A673 (cell line): ENCODE measurements at places on chromosomes 5 and 9. TPM values are rescaled to one million over a fixed set of nuclear protein-coding genes. Genes with fewer than 3 reads are reported as not detected.

GRCh38 chr9:28053096-28053777, 480.0 kb upstream of the C9orf72 start:
- H3K27me3 ChIP-seq: no peaks in the 10 kb centered on the region
- DNase-seq: no peak
- no peak overlapping the region for H3K27ac ChIP-seq
- no peaks in the 10 kb centered on the region for H3K36me3 ChIP-seq
- no peak overlapping the region for H3K4me3 ChIP-seq

DNA sequence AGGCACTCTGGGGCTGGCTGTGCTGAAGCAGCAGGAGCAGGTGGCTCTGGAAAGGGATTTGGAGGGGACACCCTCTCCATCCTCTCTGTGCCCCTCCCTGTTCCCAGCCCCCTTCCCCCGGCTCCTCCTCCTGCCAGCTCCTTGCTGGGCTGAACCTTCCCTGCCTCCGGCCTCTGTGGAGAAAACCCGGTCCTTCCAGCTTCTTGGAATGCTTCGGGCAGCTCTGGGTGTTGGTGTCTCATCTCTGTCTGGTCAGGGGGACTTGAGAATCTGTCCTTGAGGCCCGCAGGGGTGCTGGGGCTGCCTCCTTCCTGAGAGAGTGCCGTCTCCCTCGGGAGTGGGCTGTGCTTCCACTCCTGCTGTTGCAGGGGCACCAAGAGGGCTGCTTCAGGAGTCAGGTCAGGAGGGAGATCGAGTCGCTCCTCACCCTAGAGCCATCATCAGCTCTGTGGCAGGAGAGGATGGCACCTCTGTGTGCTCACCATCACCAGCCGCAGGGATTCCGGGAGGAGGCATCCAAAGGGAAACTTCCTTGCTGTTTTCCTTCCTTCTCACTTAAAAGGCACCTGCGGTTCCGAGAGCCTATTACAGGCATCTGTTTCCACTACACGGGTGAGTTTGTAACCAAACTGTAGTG, 30.6 kb downstream of the NDUFS6 start:
- H3K4me3 ChIP-seq: no peak overlapping the region
- H3K4me1 ChIP-seq: no peaks in the 10 kb centered on the region
- H3K27ac ChIP-seq: no peak overlapping the region
- no peaks in the 10 kb centered on the region for H3K36me3 ChIP-seq
- H3K27me3 ChIP-seq: peaks cover 5% of the 10 kb centered on the region

DNA sequence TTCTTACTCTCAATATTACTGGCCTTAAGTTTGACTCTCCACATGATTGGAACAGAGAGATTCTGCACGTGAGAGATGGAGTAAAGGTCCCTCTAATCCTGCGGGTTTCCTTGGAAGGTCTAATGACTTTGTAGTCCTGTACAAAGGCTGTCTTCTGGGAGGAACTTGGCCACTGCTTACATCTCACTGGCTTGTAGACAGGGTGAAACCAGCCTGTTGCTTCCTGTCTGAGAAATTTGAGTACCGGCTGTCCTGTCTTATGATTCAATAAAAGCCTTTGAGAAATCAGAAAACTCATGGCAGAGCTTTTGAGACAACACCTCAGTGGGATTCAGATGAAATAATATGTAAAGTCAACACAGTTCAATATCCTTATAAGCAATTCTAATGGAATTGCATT, 43.0 kb downstream of the IL31RA start:
- no peaks in the 10 kb centered on the region for H3K4me1 ChIP-seq
- H3K4me3 ChIP-seq: no peak overlapping the region
- no peaks in the 10 kb centered on the region for H3K36me3 ChIP-seq
- no peak overlapping the region for H3K27ac ChIP-seq

DNA sequence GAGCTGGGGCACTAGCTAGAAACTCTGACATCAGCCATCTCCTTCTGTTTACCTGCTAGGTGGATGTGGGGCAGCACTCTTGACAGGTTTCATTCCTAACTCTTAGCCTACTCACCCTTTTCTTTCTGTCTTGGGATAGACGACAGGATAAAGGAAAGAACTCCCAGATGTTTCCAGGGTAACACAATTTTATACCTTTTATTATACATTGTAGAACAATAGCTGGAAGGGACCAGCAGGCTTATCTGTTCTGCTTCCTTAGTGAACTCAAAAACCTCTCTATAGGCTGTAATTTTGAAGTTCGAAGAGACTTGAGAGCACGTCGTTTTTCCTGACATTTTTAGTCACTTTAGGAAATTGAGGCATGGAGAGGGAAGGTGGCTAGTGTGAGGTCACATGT, 13.2 kb downstream of the SPTAN1 start:
- H3K27me3 ChIP-seq: no peaks in the 10 kb centered on the region
- H3K27ac ChIP-seq: no peak overlapping the region
- no peak for DNase-seq
- no peak overlapping the region for H3K4me3 ChIP-seq

DNA sequence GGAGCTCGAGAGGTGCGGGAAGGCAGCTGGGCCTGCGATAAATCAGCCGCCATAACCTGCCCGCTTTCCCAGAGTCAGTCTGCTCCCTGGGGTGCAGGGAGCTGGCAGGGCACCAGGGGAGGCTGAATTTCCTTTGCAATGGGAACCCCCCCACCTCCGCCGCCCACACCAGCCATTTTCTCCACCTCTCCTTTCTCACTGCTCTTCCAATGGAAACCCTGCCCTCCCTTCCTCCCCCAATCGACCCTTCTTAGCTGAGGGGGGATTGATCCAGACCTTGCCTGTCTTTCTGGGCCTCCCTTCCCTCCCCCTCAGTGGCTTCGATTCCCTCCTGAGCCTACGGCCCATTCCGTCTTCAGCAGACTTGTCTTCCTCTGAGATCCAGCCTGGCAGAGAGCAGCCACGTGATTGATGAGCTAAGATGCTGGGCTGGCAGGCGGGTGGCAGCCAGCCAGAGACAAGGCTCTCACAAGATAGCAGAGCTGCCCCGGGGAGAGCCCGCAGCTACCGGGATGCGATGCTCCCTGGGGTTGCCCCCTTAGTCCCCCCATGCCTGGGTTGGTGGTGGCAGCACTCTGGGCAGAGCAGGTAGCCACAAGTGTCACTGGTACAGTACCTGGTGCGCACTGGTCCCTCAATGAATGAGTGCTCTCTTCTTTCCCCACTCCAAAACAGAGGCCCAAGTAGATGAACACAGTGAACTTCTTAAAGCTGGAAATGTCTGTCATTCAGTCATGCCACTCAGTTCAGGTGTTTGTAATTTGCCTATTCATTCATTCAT, 53.7 kb upstream of the FABP6 start:
- peak overlapping the region; percentile 86 for H3K27ac ChIP-seq
- no peaks in the 10 kb centered on the region for H3K36me3 ChIP-seq
- no peaks in the 10 kb centered on the region for H3K27me3 ChIP-seq
- H3K4me1 ChIP-seq: peaks cover 34% of the 10 kb centered on the region
- peak overlapping the region; percentile 20 for H3K4me3 ChIP-seq
- peak; percentile 86 for DNase-seq

- H3K4me1 ChIP-seq: no peaks in the 10 kb centered on the region
- no peak for DNase-seq
- H3K36me3 ChIP-seq: no peaks in the 10 kb centered on the region
- H3K27ac ChIP-seq: no peak overlapping the region
- H3K27me3 ChIP-seq: no peaks in the 10 kb centered on the region
- H3K4me3 ChIP-seq: no peak overlapping the region
Observed at GRCh38 chr5:33702867-33703266, 188.9 kb downstream of the ADAMTS12 start.

DNA sequence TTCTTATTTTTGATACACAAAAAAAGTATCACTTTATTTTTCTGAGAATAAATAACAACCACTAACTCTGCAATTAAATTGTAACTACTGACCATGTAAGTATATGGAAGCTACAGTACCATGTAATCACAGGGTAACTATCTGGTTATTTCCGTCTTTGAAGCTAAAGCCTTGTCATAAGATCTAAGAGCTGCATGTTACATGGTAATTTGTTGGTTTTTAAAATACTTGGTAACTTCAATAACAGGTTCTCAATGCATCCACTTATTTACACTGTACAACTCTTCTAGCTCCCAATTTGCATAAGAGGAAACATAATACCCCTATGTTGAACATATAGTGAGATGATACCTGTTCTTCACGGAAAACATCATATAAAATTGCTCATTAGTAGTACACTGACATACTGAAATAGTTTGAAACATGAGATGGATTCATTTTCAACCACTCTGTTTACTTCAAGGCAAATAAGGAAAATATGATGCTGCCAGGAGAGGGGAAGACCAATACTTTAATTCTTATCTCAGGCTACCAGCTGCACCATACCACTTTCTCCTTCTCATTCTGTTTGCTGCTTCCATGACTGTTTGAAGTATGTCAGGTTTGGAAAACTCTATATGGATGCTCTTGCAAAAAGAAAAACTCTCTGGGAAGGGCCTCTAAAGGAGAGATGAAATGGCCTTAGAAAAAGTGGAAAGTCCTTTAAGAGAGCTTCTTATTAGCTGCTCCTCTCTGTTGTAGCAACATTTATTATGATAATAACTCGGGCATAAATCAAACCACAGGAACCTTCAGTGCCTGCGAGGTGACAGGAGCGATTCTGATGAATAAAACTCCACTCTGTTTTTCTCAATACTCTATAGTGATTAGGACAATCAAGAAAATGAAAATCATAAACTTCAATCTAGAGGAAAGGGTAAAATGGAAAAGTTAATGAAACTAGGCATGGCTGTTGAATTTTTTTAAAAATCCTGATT, 150.2 kb downstream of the KIAA0825 start:
- H3K27ac ChIP-seq: no peak overlapping the region
- H3K4me1 ChIP-seq: no peaks in the 10 kb centered on the region
- no peaks in the 10 kb centered on the region for H3K27me3 ChIP-seq
- no peak for DNase-seq
- H3K4me3 ChIP-seq: no peak overlapping the region

- no peaks in the 10 kb centered on the region for H3K36me3 ChIP-seq
- no peak for DNase-seq
- peaks cover 8% of the 10 kb centered on the region for H3K4me1 ChIP-seq
- no peaks in the 10 kb centered on the region for H3K27me3 ChIP-seq
Observed at GRCh38 chr5:10330511-10331230, 22.8 kb upstream of the MARCHF6 start.

GRCh38 chr9:100499866-100500265, 26.9 kb downstream of the TMEFF1 start:
- no peak overlapping the region for H3K4me3 ChIP-seq
- H3K36me3 ChIP-seq: no peaks in the 10 kb centered on the region
- H3K27ac ChIP-seq: no peak overlapping the region
- H3K4me1 ChIP-seq: peaks cover 8% of the 10 kb centered on the region
- no peaks in the 10 kb centered on the region for H3K27me3 ChIP-seq

- no peaks in the 10 kb centered on the region for H3K4me1 ChIP-seq
- no peak for DNase-seq
Observed at GRCh38 chr5:16013334-16014065, 166.1 kb downstream of the MARCHF11 start.

DNA sequence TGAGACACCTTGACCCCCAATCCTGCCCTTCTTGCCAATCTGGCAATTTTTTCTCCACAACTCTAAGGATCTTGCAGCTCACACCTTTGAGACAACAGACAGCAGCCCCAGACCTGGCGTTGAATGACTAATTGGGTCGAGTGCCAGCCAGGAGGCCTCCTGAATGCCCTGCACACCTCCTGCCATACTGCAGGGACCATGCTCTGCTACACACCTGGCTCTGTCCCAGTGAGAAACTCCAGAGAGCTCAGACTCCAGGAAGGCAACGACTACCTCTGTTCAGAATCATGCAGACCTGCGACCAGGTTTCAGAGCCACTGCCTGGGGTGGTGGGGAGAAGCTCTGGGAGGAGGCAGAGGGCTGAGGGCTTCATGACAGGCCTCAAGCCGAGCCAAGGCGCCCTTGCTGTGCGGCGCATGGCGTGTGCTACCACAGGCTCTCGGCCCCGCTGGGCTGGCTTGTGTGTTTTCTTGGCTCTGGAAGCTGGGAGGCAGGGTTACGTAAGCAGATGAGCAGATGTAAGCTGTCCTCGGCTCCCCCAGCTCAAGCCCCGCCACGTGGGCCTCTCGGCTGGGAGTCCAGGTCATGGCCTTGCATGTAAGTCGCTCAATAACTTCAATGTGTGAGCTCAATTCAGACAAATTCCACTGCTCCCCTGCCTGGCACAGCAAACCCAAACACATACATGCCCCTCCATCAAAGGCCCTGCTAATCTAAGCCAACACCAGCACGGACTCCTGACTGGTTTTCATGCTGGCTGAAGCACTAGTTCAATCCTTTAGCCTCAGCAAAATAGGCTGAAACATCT, 27.5 kb downstream of the B4GALT1 start:
- H3K4me3 ChIP-seq: no peak overlapping the region
- H3K4me1 ChIP-seq: peaks cover 11% of the 10 kb centered on the region
- H3K27me3 ChIP-seq: no peaks in the 10 kb centered on the region
- peaks cover 5% of the 10 kb centered on the region for H3K36me3 ChIP-seq
- H3K27ac ChIP-seq: peak overlapping the region; percentile 2
- DNase-seq: no peak

DNA sequence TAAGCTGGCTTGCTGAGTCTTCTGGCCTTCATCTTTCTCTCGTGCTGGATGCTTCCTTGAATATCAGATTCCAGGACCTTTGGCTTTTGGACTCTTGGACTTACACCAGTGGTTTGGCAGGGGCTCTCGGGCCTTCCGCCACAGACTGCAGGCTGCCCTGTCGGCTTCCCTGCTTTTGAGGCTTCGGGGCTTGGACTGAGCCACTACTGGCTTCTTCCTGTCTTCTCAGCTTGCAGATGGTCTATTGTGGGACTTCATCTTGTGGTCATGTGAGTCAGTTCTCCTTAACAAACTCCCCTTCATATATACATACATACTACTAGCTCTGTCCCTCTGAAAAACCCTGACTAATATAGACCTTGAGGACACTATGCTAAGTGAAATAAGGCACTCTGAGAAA, 78.3 kb upstream of the SSBP2 start:
- H3K36me3 ChIP-seq: no peaks in the 10 kb centered on the region
- H3K27ac ChIP-seq: no peak overlapping the region
- H3K4me1 ChIP-seq: no peaks in the 10 kb centered on the region
- no peak for DNase-seq
- H3K4me3 ChIP-seq: no peak overlapping the region

- H3K27ac ChIP-seq: no peak overlapping the region
- no peak overlapping the region for H3K4me3 ChIP-seq
- no peaks in the 10 kb centered on the region for H3K27me3 ChIP-seq
Observed at GRCh38 chr5:148398698-148399121, 15.0 kb downstream of the FBXO38 start.

DNA sequence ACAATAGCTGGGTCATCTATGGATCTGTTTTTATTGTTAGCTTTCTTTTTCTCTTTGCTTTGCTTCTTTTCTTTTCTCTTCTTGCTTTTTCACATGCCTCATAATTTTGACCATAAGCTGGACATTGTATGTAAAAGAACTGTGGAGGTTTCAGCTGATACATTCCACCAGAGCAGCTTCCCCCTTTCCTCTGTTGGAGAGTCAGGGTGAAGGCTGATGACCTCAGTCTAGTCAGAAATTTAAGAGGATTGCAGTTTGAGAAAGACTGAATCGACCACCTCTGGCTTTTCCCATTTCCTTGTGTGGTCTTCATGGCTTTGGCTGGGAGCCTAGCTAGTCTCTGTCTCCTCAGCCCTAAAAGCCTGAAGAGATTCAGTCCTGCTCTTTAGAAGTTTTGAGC, 42.0 kb downstream of the KCNIP1 start:
- no peaks in the 10 kb centered on the region for H3K4me1 ChIP-seq
- H3K27ac ChIP-seq: no peak overlapping the region
- H3K27me3 ChIP-seq: peaks cover 9% of the 10 kb centered on the region
- no peak for DNase-seq

The HK3 gene
- 0.15 and 0.84 TPM in 2 replicates for total RNA-seq

The COX7C gene
- 685 and 697 TPM in 2 replicates for total RNA-seq

The FOXD4L6 gene
- total RNA-seq: not detected in 2 replicates

The SLC6A18 gene
- not detected in 2 replicates for total RNA-seq

The CCNI2 gene
- 0.11 TPM in 1 of 2 replicates, not detected in the other for total RNA-seq
